ENCODE measurements at places on chromosomes 2 and 18. TPM values are rescaled to one million over a fixed set of nuclear protein-coding genes. Genes with fewer than 3 reads are reported as not detected.

DNA sequence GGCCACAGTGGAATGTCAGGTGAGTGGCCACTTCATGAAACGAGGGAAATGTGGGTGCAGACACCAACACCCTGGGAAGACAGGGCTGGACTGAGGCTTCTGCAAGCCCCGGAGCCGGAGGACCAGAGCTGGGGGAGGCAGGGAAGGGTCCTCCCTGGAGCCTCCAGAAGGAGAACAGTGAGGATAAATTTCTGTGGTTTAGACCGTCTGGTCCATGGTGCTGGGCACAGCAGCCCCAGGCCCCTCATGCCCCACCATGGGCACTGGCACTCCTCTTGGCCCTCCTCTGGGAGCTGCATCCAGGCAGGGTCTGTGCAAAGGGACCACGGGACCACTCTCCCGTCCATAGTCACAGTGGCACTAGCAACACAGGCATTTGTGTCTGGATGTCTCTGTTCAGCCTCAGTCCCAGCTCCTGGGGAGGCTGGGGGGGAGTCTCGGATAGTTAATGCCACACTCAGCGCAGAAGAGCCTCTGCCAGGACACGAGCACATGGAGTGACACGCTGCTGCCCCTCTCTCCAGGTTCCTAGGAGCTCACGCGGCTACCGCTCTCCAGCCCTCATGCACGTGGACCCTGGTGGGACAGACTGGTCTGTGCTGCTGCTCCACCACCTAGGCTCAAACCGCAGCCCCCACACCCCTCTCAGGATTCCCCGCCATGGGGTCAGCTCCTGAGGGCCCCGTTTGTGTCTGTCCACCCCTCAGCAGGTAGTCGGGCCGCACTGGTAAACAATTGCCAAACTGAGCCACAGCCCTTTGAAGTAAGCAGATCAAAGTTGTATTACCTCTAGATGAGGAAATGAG is 305.9 kb upstream of the SALL3 start:
- H3K4me3 ChIP-seq: no peak overlapping the region
- no peaks in the 10 kb centered on the region for H3K36me3 ChIP-seq

- no peaks in the 10 kb centered on the region for H3K27me3 ChIP-seq
- no peak overlapping the region for H3K27ac ChIP-seq
- DNase-seq: no peak
- H3K36me3 ChIP-seq: no peaks in the 10 kb centered on the region
- no peaks in the 10 kb centered on the region for H3K4me1 ChIP-seq
Observed at GRCh38 chr2:8403876-8404275, 278.0 kb upstream of the ID2 start.

- no peaks in the 10 kb centered on the region for H3K36me3 ChIP-seq
- no peaks in the 10 kb centered on the region for H3K27me3 ChIP-seq
- H3K4me1 ChIP-seq: no peaks in the 10 kb centered on the region
- H3K4me3 ChIP-seq: no peak overlapping the region
- no peak overlapping the region for H3K27ac ChIP-seq
Observed at GRCh38 chr2:60964651-60965498, 52.6 kb upstream of the PEX13 start.

The IMPACT gene
- total RNA-seq: 32.3 TPM

The RNF152 gene
- total RNA-seq: 73.9 TPM
